ENCODE measurements at places on chromosomes 7 and 10.

DNA sequence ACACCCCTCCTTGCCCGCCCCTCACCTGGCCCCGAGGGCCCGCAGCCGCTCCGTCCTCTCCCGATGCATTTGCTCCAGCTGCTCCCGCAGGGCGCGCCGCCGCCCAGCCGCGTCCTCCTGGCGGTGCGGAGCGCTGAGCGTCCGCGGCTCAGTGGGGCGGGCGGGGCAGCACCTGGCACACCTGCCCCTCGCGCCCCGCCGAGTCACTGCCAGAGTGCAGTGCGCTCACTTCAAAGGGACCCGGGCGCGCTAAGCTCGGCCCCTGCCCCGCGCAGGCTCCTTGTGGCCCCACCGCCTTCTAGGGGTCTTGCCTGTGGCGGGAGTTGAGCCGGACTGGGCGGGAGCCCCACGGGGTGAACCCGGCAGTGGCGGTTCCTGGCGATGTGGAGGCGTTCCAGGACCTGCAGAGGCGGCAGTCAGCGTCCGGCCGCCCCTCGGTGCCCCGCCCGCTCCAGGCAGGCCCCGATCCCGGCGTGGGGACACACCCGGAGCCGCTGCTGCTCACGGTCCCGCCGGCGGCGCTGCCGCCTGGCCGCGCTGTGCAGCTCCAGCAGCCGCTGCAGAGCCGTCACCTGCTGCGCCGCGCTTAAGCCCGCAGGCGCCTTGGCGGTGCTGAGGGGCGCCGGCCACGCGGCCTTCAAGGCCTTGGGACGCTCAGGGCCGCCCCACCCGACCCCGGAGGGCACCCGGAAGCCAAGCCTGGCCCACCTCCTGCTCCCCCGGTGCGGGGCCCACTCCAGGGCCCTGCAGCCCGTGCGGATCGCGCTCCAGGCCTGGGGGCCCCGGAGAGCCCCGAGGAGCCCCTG, 6.7 kb downstream of the ATP6V1F start:
- no peak for DNase-seq

GRCh38 chr10:52703451-52703850, 69.1 kb downstream of the MBL2 start:
- no peak for DNase-seq

DNA sequence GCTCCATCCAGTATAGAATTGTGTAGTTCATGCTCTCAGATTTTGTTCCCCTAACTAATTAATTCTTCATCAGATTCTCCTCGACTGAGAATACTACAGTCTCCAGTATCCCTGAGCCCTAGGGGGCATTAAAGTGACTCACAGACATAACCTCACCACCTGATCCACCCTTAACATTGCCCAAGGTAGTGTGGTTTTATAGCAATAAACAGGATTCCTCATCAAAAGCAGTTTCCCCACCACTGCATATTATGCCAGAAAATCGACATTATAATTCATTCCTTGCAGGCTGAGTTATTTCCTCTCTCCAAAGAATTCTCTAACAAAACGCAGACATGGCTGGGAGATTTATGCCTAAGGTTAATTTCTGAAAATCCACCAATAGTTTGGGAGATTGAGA, 1402.5 kb upstream of the CELF2 start:
- no peak for DNase-seq

GRCh38 chr7:151595702-151596350, 76.1 kb upstream of the RHEB start:
- no peak for DNase-seq

Data from activated CD4-positive, CD25-positive, alpha-beta regulatory T cell (primary cell).